ENCODE measurements at places on chromosomes 1 and 21.
A peak's percentile ranks its signal among the peaks of the same experiment; 100 is the strongest.

- H3K27me3 ChIP-seq, result no peaks in the 10 kb centered on the region
- no peaks in the 10 kb centered on the region for H3K36me3 ChIP-seq
- DNase-seq, result peak; percentile 49
- peaks cover 9% of the 10 kb centered on the region for H3K4me1 ChIP-seq
- H3K27ac ChIP-seq, result no peak overlapping the region
Measured at GRCh38 chr1:211517006-211517405, 25.0 kb upstream of the RD3 start.

DNA sequence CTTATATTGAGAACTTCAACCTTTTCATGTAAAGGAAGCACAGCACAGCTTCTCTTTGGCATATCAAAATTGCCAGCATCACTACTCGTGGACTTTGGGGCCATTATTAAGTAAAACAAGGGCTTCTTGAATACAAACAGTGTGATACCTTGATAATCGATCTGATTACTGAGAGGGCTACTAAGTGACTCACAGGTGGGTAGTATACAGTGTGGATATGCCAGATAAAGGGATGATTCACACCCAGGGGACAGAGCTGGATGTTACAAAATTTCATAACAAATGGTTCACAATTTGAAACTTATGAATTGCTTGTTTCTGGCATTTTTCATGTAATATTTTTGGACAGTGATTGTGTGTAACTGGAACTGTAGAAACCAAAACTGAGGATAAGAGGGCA, 15.4 kb downstream of the HDAC1 start:
- no peak for DNase-seq
- no peaks in the 10 kb centered on the region for H3K27me3 ChIP-seq
- no peak overlapping the region for H3K4me3 ChIP-seq
- H3K27ac ChIP-seq, result no peak overlapping the region
- peaks cover 37% of the 10 kb centered on the region for H3K4me1 ChIP-seq

GRCh38 chr1:95223110-95223509, 10.9 kb upstream of the RWDD3 start:
- H3K27me3 ChIP-seq, result no peaks in the 10 kb centered on the region
- no peaks in the 10 kb centered on the region for H3K4me1 ChIP-seq
- no peak for DNase-seq

DNA sequence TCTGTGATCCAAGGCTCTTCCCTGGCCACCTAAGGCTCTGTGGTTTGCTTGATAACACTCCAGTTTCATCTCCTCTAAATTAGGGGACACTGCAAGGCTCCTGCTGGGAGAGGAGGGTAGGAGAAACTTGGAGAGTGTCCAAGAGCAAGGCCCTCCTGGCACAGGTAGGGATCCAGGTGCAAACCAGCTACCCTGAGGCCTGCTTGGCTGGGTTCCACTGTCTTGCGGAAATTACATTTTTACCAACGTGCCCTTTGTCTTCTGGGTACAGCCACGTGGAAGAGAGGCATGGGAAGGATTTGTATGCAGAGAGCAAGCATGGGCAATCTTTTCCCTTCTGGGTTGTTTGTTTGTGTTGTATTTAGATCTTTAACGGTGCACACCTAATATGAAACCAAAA, 132.5 kb downstream of the PRDM2 start:
- H3K4me1 ChIP-seq, result peaks cover 5% of the 10 kb centered on the region
- no peaks in the 10 kb centered on the region for H3K27me3 ChIP-seq
- no peaks in the 10 kb centered on the region for H3K36me3 ChIP-seq
- no peak for DNase-seq
- no peak overlapping the region for H3K27ac ChIP-seq
- no peak overlapping the region for H3K4me3 ChIP-seq
